WERI-Rb-1 (cell line): ENCODE measurements at places on chromosomes 1 and 21.
A peak's percentile ranks its signal among the peaks of the same experiment; 100 is the strongest.

- peak; percentile 12 for DNase-seq
Observed at GRCh38 chr1:117842408-117843170, 86.8 kb downstream of the GDAP2 start.

DNA sequence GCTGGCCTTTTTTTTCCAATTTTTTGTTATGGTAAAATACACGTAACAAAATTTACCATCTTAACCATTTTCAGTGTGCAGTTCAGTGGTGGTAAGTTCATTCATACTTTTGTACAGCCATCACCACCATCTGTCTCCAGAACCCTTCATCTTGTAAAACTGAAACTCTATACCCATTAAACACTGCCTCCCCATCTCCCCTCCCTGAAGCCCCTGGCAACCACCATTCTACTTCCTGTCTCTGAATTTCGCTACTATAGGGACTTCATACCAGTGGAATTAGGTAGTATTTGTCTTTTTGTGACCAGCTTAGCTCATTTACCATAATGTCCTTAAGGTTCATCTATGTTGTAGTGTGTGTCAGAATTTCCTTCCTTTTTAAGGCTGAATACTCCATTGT is 8.7 kb downstream of the PKNOX1 start:
- DNase-seq, result no peak

DNA sequence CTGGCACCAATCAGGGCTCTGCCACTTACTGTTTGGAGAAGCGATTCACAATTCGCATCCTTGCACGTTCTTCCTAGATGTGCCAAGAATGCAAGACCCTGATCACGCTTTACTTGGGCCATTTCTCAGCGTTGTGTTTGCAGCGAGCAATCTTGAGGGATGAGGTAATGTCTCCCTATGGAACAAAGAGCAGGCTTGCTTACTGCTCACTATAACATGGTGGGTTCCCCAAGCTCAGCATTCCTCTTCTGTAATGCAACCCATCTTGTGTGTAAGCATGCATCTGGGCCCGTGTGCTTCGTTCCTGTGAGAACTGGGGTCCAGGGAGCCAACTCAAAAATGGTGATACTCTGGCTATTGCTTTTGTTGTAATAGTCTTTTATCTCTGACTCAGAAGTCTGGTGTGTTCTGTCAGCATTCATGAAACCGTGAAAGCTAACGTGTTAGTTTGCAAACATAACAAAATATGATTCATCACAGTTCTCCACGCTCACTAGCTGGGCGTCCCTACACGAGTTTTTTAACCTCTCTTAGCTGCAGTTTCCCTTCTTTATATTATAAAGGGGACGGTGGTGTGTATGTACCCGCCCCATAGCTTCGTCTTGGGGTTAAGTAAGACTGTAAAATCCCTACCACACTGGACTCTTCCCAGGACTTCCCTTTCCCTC is 33.3 kb downstream of the DNTTIP2 start:
- DNase-seq, result no peak

DNA sequence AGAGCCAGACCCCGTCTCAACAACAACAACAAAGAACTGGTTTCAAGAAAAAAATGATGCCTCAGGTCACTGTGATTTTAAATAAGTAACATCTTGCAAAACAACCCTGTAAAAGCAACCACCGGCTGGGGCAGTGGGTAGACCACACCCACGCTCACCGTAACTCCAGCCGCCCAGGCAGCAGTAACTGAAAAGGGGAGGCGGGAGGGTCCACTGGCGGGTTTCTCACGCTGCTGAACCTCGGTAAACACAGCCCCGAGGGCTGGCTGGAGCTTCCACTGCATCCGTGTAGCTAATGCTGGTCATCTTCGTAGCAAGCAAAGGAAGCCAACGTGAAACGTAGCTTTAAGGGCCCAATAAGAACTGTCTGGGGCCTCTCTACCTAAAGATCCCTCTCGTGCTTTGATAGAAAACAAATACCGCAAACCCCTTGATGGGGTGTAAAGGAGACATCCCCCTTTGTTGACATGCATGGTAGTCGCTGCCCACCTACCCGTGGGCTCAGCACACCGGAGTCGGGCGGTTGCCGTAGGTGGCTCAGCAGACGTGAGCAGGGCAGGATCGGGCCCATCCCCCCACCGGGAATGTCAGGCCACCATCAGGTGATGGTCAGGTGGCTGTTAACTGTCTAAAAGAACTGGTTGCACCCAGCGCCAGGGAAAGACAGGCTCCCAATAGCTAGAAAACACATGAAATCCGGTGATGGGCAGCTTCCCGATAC is 4.2 kb downstream of the C1orf159 start:
- DNase-seq, result no peak

- DNase-seq, result no peak
Observed at GRCh38 chr1:41708332-41708731, 210.4 kb downstream of the HIVEP3 start.

- no peak for DNase-seq
Observed at GRCh38 chr1:221832151-221832550, 90.3 kb upstream of the DUSP10 start.

- no peak for DNase-seq
Observed at GRCh38 chr21:35189077-35189863, 140.2 kb upstream of the RUNX1 start.

DNA sequence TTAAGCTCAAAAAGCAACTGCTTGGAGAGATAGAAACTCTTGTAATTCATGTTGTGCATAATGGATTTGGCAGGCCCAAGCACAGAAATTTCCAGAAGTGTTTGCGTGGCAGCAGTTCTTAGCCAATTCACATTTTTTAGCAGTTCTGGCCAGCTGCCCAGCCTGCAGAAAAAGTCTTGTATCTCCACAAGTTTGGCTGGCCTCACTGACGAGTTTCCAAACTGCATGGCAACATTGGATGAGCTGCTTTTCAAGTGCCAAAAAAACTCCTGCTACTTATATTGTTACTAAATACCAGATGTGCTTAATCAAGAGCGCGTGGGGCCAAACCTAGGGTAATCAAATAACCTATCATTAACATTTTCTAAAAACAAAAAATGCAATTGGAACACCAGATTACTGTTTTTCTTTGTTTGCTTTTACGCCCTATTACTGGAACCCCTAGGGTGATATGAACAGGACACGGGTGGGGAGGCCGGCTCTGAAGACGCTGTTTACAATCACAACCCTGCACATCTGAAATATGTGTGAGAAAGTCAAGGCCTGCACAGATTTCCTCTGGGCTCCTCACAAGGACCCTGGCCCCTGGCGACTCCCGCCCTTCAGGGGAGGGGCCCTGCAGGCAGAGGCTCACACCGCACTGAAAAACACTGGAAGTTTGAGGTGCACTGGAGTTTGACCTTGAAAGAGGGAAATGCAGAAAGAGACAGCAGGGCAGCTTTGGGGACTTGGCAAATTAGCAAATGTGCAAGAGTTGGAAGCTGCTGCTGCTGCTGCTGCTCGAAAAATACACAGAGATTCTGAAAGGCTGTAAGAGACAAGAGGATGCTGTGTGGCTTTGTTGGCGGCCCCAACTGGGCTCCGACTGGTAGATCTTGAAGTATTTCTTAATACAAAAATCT is 55.2 kb upstream of the TARBP1 start:
- no peak for DNase-seq

GRCh38 chr1:159828581-159829272 is 2.1 kb downstream of the SLAMF8 start:
- no peak for DNase-seq

DNA sequence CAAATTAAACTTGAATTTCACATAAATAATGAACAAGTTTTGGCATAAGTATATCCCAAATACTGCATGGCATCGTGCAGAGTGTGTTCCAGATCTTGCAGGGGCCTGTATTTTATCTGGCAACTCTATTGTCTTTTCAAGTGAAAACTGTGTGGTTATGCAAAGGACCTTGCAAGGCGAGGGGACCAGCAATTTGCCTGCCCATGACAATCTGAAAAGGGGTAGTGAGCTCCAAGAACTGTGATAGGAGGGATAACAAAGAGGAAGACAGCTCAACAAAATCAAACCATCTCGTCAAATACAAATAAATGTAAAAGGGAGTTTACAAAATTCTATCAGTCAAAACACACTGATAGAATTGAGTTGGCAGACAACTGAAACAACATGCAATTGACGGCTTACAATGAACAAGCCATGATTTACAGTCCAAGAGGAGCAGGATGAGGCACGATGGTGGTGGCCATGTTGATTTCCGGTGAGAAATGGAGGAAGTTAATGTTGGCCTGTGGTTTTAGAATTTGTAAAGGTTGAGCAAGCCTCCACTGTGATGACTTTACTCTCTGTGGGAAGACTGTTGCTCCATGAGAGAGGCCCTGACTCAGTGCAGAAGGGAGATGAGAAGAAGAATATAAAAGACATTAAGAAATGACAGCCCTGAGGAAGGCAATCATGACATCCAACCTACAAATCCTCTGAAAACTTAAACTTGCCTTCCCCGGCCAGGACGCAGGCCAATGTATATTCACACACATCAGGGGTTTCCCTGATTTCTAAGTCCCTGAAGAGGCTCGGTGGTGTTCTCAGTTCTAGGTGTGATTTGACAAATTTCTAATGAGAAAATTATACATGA is 132.2 kb downstream of the ADSS2 start:
- no peak for DNase-seq

GRCh38 chr1:228378090-228378872 is 28.4 kb downstream of the TRIM11 start:
- peak; percentile 69 for DNase-seq

DNA sequence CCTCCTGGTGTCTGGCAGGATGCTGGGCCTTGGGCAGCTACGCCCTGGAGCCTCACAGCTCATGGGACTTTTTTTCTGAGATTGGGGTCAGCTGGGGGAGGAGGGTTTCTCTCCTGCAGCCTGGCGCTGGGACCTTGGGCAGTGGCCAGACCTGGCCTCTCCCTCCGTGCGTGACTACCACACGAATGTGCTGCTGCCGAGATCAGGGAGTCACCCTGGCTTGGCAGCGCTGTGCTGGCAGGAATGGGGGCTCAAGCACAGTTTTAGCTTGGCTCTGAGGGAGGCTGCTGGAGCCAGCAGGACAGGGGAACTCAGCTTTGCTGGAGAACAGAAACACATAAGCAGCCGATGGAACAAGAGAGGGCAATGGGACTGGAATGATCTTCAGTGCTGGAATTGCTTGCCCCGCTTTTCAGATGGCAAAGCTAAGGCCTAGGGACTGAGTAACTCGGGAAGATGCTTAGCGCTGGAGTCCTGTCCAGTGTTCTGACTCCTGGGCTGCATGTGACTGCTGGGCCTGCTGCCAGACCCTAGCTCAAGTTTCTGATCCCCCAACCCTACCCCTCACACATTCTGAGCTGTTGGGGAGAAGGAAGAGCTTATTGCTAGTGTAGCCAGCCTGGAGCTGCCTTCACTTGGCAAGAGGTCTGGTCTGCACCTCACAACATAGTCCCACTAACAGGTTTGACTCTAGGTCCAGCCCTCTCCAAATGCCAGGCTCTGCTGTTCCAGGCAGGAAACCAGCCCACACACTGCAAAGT is 69.9 kb downstream of the NAV1 start:
- DNase-seq, result no peak
